Cortex of kidney (tissue), 1 donor: ENCODE measurements at places on chromosomes 16 and 17.

- DNase-seq, result no peak
Observed at GRCh38 chr17:607361-608147, 107.1 kb downstream of the VPS53 start.

- no peak for DNase-seq
Observed at GRCh38 chr17:39073916-39074315, 77.5 kb downstream of the PLXDC1 start.

DNA sequence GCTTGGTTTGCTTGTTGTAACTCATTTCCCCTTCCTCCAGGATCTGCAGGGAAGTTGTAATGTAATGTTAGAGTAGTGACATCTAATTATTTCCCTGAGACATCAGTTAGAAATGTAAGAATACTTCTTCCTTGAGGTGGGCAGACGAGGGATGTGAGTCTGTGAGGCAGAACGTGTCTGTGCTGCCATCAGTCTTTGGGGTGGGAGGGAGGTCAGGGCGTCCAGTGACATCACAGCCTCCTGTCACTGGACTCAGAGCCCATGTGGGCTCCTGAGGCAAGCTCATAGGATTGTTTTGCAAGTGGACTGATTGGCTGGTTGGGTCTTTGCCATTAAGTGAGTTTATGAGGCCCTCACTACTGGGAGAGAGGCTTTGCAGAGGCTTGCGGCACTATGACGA, 188.8 kb downstream of the CCDC182 start:
- no peak for DNase-seq

- DNase-seq, result no peak
Observed at GRCh38 chr16:51888016-51888415, 658.9 kb downstream of the TOX3 start.

- DNase-seq, result no peak
Observed at GRCh38 chr16:89437991-89438390, 52.4 kb downstream of the ANKRD11 start.

GRCh38 chr16:66899310-66899944, 19.1 kb downstream of the PDP2 start:
- DNase-seq, result no peak

DNA sequence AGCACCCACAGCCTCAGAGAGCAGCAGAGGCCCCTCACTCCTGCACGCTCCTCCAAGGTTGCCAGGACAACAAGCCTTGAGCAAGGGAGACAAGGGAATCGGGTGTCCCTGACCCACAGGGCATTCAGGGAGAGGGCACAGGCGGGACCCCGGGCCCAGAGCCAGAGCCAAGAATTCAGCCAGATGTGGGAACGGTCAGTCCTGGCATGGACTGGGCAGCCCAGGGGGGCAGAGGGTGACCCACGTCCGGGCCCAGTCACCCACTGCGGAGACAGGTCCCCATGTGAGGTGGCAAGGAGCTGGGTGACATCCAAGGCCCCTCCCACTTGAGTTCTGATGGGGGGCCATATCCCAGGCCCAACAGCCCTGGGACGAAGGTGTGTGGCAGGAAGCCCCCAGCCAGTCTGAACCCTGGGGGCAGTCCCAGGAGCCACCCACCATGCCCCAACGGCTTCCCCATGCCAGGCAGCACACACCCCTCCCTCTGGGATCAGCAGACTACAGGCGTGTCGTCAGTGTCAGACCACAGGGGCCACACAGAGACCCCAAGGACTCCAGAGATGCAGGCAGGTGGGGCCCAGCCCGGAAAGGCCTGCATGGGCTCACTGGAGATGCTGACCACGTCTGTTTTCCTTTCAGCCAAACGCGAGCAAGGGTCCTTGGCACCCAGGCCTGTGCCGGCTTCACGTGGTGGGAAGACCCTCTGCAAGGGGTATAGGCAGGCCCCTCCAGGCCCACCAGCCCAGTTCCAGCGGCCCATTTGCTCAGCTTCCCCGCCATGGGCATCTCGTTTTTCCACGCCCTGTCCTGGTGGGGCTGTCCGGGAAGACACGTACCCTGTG, 23.0 kb downstream of the USP6 start:
- DNase-seq, result no peak

GRCh38 chr17:68616334-68616733, 15.2 kb upstream of the FAM20A start:
- DNase-seq, result no peak

GRCh38 chr16:48053418-48053745, 102.4 kb downstream of the ABCC12 start:
- DNase-seq, result no peak

DNA sequence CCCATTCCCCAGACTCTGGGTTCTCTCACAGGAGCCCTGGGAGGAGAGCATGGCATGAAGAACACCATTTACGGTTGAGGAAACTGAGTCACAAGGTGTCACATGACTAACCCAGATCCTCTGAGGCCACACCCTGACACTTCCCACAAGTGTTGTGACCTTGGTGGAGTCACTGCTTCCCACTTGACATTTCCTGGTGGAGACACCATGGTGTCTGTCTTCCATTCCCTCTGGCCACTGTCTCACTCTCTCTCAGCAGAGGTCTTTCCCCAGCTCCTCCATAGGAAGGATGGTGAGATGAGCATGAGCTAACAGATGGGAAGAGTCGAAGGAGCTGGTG, 116.2 kb downstream of the GNAO1 start:
- DNase-seq, result no peak

DNA sequence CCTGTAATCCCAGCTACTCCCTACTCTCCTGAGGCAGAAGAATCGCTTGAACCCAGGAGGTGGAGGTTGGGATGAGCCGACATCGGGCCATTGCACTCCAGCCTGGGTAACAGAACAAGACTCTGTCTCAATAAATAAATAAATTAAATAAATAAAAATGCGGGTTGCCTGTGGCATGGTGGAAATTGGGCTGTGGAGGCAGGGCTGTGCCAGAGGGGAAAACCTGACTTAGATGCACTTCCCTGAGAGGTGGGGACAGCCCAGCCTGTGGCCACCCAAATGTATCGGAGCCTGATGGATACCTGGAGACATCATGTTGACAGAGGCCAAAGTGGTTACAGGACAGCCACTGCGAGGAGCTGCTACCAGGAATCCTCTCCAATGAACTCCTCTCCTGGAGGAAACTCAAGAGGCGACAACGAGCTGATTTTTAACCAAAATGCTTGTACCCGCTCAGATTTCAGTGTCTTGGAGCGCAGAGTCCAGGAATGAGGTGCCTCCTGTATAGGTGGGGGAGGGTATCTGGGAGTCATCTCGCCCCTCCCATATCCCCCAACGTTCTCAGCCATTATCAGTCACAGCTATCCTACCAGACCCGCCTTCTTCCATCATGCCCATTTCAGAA, 32.3 kb downstream of the DDX19A start:
- DNase-seq, result no peak

DNA sequence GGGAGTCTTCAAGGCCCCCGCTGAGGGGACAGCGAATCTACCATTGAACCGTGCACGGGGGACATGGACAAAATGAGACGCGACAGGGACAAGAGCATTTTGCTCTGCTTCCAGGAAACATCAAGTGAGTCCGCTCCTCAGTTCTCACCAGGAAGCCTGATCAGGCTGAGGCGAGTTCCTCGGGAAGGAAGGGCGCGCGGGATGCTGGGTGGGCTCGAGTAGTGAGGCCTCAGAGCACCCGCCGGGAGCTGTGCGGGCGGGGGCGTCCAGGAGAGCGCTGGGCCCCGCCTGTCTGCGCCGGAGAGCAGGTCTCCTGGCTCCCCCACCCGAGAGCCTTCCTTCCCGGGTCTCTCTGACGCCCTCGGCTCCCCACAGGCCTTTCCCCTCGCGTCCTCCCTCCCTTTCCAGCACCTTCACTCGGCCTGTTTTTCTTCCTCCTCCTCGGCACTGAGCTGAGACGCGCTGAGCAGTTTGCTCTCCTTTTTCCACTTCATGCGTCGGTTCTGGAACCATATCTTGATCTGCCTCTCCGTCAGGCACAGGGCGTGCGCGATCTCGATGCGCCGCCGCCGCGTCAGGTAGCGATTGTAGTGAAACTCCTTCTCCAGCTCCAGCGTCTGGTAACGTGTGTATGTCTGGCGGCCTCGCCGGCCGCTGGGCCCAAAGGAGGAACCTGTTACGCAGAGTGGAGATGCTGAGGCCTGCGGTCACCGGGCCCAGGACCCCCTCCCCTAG, 2.6 kb upstream of the HOXB5 start:
- no peak for DNase-seq

GRCh38 chr16:46709469-46710005, 20.1 kb downstream of the ORC6 start:
- no peak for DNase-seq

DNA sequence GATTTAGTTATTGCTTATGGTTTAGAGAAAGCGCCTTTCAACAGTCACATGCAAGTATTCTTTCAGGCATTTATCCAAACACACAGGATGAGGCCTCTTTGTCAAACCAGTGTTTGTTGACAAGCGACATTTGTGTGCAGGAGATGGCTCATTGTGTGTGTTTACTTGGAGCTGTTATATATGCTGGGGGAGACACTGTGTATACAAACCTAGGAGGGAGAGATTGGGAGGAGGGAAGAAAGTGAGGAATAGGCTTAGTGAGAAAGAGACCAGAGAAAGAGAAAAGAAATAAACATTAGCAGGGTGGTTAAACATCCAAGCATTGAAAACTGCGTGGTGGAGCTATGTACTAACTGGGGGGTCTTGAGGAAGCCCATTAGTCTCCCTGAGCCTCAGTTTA, 437.6 kb downstream of the MAF start:
- DNase-seq, result no peak
